ENCODE measurements at places on chromosomes 7 and 10.
A peak's percentile ranks its signal among the peaks of the same experiment; 100 is the strongest.

DNA sequence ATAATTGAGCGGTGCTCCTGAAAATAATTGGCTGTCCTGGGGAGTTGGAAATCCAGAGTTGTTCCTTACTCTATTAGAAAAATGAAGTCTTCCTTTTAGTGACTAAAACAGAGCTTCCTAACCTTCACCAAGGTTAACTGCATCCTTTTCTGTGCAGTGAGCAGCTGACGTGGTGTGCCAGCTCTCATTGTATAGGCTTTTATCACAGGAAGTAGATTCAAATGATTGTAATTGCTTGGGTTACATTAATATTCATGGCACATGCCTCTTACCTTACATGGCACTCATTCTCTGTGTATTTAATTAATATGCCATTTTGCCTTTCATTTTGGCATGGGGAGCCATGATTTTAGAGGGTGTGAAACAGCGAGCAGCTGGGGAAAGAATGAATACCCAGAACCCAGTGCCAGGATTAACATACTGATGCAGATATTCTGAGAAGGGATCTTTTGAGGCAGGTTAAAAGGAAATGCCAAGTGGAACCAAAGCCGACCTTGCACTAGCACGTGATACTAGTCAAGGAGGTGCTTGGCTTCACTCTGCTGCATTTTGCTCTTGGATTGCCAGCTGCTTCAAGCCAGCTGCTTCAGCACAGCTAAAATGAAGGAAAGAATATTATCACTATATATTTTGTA is 115.3 kb downstream of the ST7 start:
- DNase-seq, result no peak

DNA sequence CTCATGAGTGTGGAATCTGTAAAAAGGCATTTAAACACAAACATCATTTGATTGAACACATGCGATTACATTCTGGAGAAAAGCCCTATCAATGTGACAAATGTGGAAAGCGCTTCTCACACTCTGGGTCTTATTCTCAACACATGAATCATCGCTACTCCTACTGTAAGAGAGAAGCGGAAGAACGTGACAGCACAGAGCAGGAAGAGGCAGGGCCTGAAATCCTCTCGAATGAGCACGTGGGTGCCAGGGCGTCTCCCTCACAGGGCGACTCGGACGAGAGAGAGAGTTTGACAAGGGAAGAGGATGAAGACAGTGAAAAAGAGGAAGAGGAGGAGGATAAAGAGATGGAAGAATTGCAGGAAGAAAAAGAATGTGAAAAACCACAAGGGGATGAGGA is 207.7 kb downstream of the ZEB1 start:
- DNase-seq, result no peak

GRCh38 chr10:14843327-14843988 is 5.4 kb downstream of the HSPA14 start:
- no peak for DNase-seq

GRCh38 chr7:39195967-39196366 is 218.3 kb downstream of the POU6F2 start:
- DNase-seq, result no peak

DNA sequence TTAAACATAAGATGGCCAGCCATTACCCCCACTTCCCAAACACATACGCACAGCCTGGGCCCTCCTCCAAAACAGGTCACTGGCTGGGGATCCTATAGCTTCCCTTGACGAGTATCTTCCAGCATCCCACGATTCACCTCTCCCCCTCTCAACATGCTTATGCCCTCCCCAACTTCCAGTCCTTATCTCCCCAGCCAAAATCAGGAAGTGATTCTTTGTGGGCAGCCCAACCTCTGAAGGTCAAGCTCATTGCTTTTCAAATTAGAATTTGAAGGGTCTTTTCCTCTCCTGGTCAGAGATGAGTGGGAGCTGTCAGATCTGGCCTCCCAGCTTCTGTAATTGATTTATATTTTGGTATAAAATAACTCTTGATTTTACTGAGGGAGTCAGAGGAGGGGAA is 133.6 kb downstream of the ATXN7L1 start:
- no peak for DNase-seq

DNA sequence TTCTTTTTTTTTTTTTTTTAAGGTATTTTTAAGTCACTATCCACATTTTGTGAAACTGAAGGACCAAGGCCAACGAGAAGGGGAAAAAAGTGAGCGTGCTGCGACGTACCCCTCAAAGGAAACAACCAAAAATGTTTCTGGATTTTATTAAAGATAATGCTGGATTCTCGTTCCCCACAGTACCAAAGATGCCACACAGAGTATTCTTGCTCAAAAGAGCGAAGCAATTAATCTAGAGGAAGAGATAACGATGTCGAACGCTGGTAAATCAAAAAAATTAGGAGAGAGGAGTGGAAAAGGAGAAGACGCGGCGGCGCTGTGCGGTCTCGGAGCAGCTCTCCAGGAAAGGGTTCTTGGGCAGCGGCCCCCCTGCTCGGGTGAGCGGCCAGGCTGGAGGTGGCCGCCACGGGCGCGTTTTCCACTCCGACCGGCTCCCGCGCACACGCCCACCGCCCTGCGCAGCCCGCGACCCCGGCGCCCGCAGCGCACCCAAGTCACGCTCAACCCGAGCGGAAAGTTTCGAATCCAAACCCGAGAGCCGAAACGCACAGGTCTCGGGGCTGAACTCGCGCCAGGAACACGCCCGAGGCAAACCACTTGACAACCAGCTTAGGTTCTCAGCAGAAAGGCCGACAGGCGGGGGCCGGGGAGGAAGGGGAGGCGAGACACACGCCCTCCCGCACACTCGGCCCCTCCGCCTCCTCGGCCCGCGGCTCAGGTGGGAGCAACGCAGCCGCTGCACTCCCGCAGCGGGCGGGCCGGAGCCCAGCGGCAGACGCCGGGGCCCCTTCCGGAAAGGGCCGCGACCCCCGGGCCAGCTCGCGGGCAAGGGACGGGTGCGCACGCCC is 989 bp downstream of the SRPK2 start:
- no peak for DNase-seq

DNA sequence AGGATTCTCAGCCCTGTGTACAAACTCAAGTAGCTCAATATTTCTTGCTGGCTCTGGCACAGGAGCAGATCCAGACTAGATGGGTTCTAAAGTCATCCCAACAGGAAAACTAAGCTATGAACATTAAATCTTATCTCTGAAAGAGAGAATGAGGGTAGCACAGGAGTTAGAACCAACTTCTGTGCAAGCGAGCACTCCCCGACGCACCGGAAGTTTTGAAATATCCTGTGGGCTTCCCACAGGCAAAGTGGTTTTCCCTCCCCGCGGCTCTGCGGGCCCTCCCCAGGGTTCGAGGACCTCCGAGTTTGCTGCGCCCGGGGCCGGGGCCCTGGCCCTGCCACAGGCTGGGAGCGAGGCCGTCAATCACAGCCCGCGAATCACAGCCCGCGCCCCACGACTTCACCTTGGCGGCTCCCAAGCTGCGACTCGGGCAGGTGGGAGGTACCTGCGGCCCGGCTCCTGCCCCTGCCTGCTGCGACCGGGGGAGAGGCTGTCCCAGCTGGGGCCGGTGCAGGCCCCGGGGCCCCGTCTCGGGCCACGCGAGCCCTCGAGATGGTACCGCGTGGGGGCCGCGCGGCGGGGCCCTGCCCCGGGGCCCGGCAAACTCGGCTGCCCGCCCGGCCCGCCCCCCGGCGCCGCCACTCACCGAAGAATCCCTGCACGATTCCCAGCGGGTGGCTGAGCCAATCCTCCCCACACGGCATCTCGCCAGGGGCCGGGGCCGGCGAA is 598 bp downstream of the MCMBP start:
- no peak for DNase-seq

- no peak for DNase-seq
Measured at GRCh38 chr7:116978006-116978405, 24.7 kb downstream of the ST7 start.

GRCh38 chr7:27203365-27203953 is 3.6 kb upstream of the HOXA13 start:
- DNase-seq, result no peak

DNA sequence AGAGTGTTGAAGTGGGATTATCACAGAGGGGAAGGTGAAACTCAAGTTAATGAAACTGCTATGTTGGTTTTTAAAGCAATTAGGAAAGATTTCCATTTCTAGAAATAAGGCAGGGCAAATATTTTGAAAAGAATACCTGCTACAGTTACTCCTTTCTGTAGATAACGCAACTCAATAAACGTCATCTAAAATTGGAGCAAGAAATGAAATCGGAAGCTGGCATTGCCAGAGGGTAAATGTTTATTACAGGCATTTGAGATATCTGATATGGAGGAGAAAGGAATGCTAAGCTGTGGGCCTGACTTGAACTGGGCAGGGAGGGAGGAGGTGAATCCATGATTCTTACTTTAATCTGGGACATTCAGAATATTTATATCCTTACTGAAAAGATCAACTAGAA is 217.0 kb upstream of the ADARB2 start:
- DNase-seq, result no peak

GRCh38 chr10:126889421-126889820 is 15.8 kb upstream of the DOCK1 start:
- DNase-seq, result no peak

DNA sequence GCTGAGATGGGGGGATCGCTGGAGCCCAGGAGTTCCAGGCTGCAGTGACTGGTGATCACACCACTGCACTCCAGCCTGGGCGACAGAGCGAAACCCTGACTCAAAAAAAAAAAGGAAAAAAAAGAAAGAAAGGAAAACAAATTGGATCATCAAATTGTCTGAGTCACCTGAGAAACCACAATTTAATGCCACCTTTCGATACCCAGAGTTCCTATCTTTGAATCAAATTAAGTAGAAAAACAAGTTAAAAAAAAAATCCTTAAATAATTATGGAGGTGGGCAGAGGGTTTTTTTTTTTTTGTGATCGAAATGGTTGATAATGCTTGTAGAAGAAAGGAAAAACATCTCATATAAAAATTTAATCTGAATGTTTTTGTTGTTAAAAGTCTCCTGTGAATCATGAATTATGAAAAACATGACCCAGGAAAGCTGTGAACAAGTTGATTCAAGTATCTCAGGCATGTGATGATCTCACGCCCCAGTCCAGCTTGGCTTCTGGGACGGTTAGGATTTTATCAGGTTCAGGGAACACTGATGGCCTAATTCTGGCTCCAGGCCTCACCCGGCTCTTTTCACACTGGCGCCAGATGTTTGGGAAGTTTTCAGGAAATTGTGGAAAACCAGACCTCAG is 25.3 kb upstream of the CUX1 start:
- peak; percentile 30 for DNase-seq

DNA sequence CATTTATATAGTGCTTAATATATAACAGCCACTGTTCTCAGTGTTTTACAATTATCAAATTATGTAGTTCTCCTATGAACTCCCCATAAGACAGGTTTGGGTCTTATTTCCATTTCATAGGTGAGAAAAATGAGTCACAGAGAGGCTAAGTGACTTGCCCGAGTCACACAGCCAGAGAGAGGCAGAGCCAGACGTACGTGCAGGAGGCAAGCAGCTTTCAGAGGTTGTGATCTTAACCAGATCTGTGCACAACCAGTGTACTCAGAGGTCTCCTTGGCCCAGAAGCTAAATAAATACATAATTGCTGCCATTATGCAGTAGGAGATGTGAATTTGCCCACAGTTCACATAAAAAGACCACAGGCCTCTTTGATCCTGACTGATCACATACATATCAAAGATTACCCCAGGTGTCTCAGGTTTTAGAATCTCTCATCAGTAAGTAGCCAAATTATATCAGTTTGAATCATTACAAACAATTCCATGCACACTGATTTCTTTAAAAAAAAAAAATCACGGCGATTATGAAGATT is 304.7 kb upstream of the AOAH start:
- no peak for DNase-seq

DNA sequence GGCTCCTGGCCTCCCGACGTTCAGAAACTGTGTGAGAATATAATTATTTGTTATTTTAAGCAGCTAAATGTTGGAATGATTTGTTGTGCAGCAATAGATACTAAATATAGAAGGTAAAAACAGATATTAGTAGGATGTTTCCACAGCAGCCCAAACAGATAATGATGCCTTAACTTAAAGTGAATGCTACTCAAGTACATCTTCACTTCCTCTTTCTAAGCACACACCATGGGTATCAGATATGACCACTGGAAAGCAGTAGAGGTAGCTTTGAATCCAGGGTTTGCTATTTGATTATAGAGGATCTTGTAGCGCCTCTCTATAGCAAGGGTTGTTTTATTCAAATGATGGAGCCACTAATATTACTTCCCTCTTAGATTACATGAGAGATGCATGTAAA is 38.2 kb upstream of the BET1 start:
- DNase-seq, result no peak

GRCh38 chr7:135447748-135448147 is 62.2 kb downstream of the CNOT4 start:
- DNase-seq, result no peak

Data from chondrocyte (in vitro differentiated cells).